Smooth muscle cell of trachea (primary cell): ENCODE measurements at places on chromosomes 3 and 15. TPM values are rescaled to one million over a fixed set of nuclear protein-coding genes. Genes with fewer than 3 reads are reported as not detected.

The EPHB3 gene
- 12.4 and 18.0 TPM in 2 replicates for total RNA-seq

The CTXN2 gene
- total RNA-seq = not detected in 2 replicates

The AHSG gene
- not detected in 2 replicates for total RNA-seq

The B4GALT4 gene
- 19.6 and 20.0 TPM in 2 replicates for total RNA-seq

The KNG1 gene
- total RNA-seq = not detected in 2 replicates

The GRAMD2A gene
- 0.15 and 0.33 TPM in 2 replicates for total RNA-seq

The CBLB gene
- 26.0 and 32.4 TPM in 2 replicates for total RNA-seq

The CHRNA7 gene
- under 0.01 TPM in 1 of 2 replicates, not detected in the other for total RNA-seq

The GXYLT2 gene
- total RNA-seq = 26.0 and 32.4 TPM in 2 replicates

The ABHD2 gene
- total RNA-seq = 81.6 and 98.7 TPM in 2 replicates

The MESP2 gene
- 0.58 and 1.3 TPM in 2 replicates for total RNA-seq

The PRKCI gene
- total RNA-seq = 60.4 and 74.5 TPM in 2 replicates

The ZNF660 gene
- 1.6 and 2.5 TPM in 2 replicates for total RNA-seq

The CLEC3B gene
- 12.1 and 32.3 TPM in 2 replicates for total RNA-seq

The TRPC1 gene
- 34.6 and 49.5 TPM in 2 replicates for total RNA-seq

The CFAP91 gene
- 0.33 and 0.44 TPM in 2 replicates for total RNA-seq

The CHAC1 gene
- 9.3 and 16.9 TPM in 2 replicates for total RNA-seq

The LRRC34 gene
- total RNA-seq = 2.0 and 7.9 TPM in 2 replicates

The GABRR3 gene
- total RNA-seq = not detected in 2 replicates

The BSN gene
- total RNA-seq = under 0.01 and 0.17 TPM in 2 replicates

The RBSN gene
- total RNA-seq = 25.5 and 26.3 TPM in 2 replicates

The TPM1 gene
- 169 and 229 TPM in 2 replicates for total RNA-seq

The CTSH gene
- total RNA-seq = 11.2 and 41.7 TPM in 2 replicates

The IL16 gene
- 2.0 and 6.1 TPM in 2 replicates for total RNA-seq

The CYP1A2 gene
- total RNA-seq = not detected in 2 replicates

The TAGLN3 gene
- total RNA-seq = 0.87 and 0.99 TPM in 2 replicates

The TRIM42 gene
- total RNA-seq = not detected in 2 replicates

The MED12L gene
- 0.33 and 0.44 TPM in 2 replicates for total RNA-seq

The CFAP92 gene
- 0.17 TPM in 1 of 2 replicates, not detected in the other for total RNA-seq

The CYP8B1 gene
- not detected in 2 replicates for total RNA-seq

The GCNT3 gene
- 0.33 and 1.7 TPM in 2 replicates for total RNA-seq

The NR1I2 gene
- not detected in 2 replicates for total RNA-seq

The POLQ gene
- total RNA-seq = 0.99 and 6.0 TPM in 2 replicates

The SAMMSON gene
- total RNA-seq = not detected in 2 replicates

The TRIM71 gene
- not detected in 2 replicates for total RNA-seq

The FAM81A gene
- 0.29 and 0.33 TPM in 2 replicates for total RNA-seq

The LDHAL6B gene
- not detected in 2 replicates for total RNA-seq

The ADAMTS7 gene
- total RNA-seq = 3.8 and 10.9 TPM in 2 replicates

The CCDC39 gene
- 0.15 and 0.17 TPM in 2 replicates for total RNA-seq

The ERC2 gene
- total RNA-seq = under 0.01 and 0.44 TPM in 2 replicates

The CSPG5 gene
- total RNA-seq = under 0.01 and 0.44 TPM in 2 replicates

The STAB1 gene
- 0.17 and 1.6 TPM in 2 replicates for total RNA-seq

The PLOD2 gene
- 66.2 and 73.2 TPM in 2 replicates for total RNA-seq

The CCDC13 gene
- total RNA-seq = 0.29 and 1.2 TPM in 2 replicates

The NECTIN3 gene
- 73.0 and 75.8 TPM in 2 replicates for total RNA-seq

The MYD88 gene
- 14.9 and 19.1 TPM in 2 replicates for total RNA-seq

The OSTN gene
- total RNA-seq = 0.17 and 0.44 TPM in 2 replicates

The COPS2 gene
- 65.2 and 100 TPM in 2 replicates for total RNA-seq

The DAPK2 gene
- total RNA-seq = 1.7 and 2.0 TPM in 2 replicates

The NTRK3 gene
- total RNA-seq = under 0.01 and 0.17 TPM in 2 replicates

The DNAJB11 gene
- 30.1 and 39.3 TPM in 2 replicates for total RNA-seq

The STRIT1 gene
- total RNA-seq = not detected in 2 replicates

The MEIS2 gene
- total RNA-seq = 51.1 and 60.0 TPM in 2 replicates

The SEC22A gene
- 51.3 and 67.2 TPM in 2 replicates for total RNA-seq

The PP2D1 gene
- total RNA-seq = not detected in 2 replicates
